ENCODE measurements at places on chromosomes 1 and 21.
A peak's percentile ranks its signal among the peaks of the same experiment; 100 is the strongest.

DNA sequence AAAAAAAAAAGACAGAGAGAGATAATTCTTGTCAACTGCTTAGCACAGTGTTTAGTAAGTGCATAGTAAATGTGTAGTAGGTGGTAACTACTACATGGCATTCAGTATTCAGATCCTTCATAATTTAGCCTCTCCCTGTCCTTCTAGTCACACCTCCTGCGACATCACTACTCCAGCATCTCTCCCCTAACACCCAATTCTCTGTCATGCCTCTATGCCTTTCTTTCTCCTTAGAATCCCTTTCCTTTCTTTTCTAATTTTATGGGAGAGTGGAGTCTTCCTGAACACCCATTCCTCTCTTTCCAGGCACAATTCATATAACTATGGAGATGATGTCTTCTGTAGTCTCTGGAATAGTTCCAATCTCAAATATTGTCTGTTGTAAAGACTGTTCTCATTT, 3.9 kb upstream of the VPS72 start:
- DNase-seq = no peak

DNA sequence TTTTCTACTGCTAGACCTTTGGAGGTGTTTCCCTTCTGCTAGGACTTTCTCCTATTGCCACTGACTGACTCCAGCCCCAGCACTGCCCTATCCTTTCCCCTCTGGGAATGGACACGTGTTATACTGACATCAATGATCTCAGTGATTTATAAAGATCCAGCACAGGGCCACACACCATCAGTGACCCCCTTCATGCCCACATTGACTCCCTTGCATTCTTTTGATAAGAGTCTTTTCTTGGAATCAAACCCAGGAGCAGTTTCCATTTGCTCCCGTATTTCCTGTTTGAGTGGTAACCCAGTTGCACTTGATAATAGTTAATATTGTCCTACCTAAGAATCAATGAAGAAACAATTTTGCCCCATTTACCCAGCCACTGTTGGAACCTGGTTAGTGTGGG, 501.0 kb upstream of the USP24 start:
- no peak for DNase-seq

DNA sequence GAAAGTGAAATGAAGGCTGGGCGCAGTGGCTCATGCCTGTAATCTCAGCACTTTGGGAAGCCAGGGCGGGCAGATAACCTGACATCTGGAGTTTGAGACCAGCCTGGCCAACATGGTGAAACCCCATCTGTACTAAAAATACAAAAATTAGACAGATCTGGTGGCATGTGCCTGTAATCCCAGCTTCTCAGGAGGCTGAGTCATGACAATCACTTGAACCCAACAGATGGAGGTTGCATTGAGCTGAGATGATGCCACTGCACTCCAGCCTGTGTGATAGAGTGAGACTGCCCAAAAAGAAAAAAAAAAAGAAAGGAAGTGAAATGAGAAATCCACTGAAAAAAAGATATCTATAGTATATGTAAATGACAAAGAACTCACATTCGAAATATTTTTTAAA, 439.9 kb downstream of the DISC1 start:
- DNase-seq = no peak

DNA sequence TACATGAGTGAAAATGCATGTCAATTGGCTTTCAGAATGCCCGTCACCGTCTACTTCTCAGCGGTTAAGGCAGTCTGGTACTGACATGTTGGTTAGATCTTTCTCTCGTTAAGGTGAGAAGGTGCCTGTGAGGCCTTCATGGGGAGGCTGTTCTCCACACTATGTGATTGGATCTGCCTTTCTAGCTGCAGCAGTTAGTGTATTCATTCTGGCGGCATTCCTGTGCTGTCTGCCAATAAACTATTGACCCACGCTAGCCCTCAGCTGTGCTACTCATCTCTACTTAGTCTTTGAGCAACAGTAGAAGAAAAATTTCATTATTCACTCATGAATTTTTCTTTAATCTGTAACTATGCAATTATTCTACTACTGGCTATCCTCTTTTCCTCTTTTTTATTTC, 32.0 kb downstream of the CCSAP start:
- no peak for DNase-seq

DNA sequence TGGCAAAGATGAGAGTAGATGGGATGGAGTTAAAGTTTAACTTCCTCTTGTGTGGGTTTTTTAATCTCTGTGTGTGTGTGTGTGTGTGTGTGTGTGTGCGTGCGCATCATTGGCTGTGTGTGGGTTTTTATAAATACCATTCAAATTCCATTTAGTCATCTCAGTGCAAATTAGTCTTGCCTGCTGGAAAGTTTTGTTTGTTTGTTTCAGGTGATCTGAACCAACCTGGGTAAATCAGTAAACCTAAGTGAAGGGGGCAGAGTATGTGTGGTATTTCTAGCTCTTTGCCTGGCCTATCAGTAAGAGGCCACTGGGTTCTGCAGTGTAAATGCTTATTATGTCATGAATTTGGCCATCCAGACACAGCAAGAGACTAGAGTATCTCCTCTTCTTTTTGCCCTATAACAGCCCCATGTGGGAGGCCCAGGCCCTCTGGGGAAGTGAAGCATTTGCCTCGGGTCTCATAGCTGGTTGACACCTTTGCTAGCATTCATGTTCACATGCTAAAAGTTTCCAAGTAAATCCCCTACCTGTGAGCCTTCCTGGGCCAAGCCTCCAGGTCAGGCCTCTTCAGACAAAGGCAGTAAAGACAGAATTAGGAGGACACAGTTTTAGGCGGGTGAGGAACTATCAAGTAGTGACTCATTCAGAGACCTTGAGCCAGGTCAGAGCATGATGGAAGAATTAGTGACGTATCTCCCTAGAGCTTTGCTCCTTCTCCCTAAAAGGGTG, 14.7 kb downstream of the INTS3 start:
- DNase-seq = peak; percentile 54

DNA sequence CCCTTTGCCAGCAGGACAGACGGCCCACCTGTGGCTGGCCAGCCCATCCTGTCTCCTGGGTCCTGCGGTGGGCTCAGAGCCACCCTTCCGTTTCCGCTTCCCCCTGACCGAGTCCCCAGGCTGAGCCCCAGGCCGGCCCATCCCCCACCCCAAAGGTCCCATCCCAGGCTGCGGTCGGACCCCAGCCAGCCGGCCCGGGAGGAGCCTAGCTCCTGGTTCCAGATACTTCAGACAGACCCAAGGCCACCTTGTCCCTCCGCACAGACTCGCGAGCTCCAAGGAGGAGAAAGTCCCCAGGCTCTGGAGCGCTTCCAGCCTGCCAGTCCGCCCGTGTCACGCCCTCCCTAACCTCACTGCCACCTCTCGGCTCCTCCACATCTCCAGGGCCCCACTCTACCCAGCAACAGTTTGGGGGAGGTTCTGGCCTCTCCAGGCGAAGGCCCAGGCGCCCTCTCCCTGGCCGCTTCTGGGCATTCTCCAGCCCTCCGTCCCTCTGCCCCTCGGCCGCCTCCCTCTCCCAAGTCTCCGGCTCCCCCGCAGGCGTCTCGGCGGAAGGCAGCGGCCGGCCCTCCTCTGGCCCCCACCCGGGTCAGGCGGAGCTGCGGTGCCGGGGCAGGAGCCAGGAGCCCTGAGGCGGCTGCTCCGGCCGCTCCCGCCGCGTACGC, 835 bp downstream of the LRRN2 start:
- DNase-seq = peak; percentile 45

DNA sequence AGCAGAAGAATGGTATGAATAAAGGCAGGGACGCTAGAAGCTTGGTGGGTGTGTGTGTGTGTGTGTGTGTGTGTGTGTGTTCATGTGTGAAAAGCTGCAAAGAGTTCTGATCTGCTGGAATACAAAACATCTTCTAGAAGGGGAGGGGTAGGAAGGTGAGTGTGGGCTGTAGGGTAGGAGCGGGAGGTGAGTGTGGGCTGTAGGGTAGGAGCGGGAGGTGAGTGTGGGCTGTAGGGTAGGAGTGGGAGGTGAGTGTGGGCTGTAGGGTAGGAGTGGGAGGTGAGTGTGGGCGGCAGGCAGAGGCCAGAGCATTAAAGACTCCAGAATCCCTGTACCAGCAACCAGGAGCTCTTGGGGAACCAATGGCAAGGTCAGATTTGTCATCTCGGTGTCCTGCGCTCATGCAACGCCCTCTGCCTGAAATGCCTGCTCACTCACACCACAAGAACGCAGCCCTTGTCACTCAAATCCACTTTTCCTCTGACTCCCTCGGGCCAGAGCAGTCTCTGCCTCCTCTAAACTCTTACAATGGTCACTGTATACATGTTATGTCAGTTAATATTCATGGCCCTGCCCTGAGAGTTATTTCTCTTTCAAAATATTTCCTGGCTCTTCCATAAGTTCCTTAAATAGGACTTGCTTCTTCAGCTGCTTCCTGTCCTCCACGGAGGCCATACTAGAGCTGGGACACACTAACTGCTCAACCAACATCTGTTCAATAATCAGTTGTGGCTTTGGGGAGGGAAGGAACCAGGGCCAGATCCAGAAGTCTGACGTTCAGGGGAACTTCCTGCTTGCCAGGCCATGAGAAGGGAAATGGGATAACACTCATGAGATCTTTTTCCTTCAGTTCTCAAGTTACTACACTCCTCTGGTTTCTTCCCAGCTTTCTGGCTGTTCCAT, 53.6 kb upstream of the ZNF644 start:
- no peak for DNase-seq

DNA sequence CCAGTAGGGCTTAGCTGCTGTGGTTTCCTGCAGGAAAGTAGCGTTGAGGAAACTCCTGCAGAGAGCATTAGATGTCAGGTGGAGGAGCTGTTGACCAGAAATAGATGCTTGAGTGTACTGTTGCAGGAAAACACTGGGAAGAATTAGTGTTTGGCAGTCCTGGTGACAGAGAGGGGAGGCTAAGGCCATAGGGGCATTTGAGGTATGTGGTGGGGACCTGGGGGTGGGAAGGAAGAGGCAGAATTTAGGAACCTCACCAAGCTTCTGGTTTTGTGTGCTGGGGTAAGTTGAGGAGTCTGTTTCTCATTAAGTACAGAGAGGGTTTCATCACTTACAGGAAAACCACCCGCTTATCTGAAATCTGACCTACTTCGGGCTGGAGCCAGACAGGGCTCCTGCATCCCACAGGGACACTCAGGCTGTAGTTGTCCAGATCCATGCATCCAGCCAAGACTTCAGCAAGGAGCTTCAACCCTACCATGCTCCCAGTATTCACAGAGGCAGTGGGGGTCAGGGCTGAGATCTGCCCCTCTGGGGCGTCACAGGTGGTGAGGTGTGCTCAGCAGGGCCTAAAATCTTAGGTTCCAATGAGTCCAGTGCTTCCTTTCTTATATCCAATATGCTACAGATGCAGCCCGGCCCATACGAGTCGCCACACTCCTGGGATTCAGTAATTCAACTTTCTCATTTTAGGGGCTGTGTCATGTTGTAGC, 15.1 kb downstream of the SH2D2A start:
- DNase-seq = no peak

DNA sequence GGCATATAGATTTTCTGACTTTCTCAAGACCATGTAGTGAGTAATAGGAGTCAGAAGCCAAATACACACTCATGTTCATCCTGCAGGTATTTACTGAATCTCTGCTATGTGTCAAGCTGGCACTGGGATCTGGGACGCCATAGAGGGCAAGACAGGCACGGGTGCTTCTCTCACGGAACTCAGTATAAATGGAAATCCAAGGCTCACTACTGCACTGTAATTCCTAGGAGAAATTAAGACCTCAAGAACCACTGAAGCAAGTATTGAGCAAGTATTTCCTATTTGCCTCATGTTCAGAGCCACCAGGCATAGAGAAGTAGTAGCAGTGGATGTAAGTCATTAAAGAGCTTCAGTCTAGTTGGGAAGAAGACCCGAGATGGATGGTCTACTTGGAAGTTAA, 38.9 kb downstream of the EIF2D start:
- DNase-seq = no peak

GRCh38 chr1:155000726-155001424, 1.7 kb upstream of the ZBTB7B start:
- peak; percentile 86 for DNase-seq

- DNase-seq = no peak
These were observed 21.6 kb downstream of the PLA2G2A start for GRCh38 chr1:19957779-19958178.

GRCh38 chr1:210250998-210251679, 18.5 kb downstream of the SERTAD4 start:
- peak; percentile 45 for DNase-seq

DNA sequence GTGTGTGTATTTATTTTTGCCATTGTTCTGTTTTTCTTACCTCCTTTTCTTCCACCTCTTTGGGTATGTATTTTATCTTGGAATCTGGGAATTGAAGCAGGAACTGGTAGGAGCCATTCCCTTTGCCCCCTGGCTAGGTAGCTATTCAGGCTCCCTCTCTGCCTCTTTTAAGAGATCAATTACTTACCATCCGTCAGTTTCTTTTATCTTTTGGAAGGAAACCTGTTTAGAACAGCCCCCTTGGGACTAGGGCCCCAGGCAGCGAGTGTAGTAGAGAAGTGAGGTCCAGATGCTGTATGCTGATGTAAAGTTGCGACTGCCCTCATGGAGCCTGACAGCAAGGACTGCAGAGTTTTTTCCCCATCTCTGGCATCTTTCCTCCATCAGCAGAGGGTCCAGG, 41.6 kb downstream of the KIRREL1 start:
- no peak for DNase-seq

GRCh38 chr1:17163789-17164666, 40.9 kb upstream of the PADI1 start:
- no peak for DNase-seq

DNA sequence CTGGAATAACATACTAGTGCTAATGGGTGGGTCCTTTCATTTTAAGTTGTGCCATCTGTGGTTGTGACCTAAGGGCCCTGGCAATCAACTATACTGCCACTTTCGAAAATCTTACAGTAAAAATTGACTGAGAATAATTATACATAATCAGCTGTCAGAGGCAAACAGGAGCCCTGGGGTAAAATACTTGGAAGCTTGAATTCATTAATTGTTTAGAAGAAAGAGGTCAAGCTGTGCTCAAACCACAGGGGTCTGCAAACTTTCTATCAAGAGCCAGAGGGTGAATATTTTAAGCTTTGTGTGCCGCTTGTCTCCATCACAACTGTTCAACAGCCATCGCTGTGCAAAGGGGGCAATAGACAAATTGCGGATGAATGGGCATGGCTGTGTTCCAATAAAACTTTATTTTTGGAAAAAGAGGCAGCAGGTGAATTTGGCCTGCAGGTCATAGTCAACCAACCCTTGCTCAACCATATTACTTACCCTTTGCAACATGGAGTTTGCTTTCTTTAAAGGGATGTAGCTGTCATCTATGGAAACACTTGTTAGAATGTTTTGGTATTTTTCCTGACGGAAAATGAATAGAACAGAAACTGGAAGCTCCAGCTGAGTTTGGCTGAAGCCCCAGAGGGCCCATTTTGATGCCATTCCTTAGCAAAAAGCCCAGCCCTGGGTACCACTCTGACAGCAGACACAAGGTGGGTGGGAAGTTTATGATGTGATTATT, 35.7 kb upstream of the USP1 start:
- DNase-seq = no peak

- peak; percentile 56 for DNase-seq
These were observed 80.3 kb upstream of the ARTN start for GRCh38 chr1:43853161-43853921.

GRCh38 chr1:223331301-223331700, 32.7 kb downstream of the SUSD4 start:
- DNase-seq = no peak

DNA sequence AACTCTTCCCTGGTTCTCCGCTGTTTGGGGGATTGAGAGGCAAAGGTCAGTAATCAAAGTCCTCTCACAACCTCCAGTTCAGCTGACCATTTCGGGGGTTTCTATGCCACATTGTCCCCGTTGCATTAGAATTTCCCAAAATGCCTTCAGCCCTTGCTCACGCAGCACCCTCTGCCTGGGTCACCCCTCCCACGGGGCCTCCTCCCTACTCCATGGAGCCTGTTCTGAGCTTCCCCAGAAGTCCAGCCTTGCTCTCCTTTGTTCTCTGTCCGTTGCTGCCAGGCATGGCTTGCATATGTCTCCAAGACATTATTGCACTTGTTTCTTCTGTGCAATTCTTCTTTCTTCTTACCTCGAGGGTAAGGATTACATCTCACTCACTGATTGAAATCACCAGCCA, 16.5 kb downstream of the DMRTB1 start:
- no peak for DNase-seq

Data from GM13976 (cell line).